ENCODE measurements at places on chromosomes 5 and 9.

GRCh38 chr9:71608825-71609447 is 159.4 kb downstream of the CEMIP2 start:
- no peak for DNase-seq

DNA sequence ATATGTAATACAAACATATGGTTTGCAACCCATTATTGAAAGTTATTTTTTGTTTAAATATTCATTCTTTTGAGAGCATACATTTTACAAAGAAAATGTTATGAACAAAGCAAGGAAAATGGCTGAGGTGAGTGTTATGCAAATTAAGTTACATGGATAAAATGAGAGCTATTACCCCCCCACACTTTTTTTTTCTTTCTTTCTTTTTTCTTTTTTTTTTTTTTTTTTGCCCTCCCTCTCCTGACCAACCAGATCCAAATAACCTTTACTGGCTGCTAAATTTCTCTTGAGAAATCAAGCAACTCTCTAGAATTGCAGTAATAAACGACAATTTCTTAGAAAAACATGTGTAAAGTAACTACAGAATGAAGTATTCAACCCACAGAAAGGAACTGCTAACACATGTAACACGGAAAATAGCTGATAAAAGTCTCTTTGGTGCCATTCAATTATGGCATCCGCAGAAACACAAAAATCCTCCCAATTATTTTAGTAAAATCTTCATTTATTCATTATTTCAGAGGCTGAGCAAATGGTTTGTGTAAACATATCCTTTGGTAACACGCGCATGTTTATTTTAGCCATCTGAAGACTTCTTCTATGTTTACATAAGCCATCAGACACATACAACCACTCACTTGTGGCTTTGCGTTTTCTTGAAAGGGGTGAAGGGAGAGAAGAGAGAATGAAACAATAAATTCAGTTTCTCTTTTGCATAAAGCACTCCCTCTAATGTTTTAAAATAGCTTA is 216.1 kb downstream of the NFIB start:
- no peak for DNase-seq

DNA sequence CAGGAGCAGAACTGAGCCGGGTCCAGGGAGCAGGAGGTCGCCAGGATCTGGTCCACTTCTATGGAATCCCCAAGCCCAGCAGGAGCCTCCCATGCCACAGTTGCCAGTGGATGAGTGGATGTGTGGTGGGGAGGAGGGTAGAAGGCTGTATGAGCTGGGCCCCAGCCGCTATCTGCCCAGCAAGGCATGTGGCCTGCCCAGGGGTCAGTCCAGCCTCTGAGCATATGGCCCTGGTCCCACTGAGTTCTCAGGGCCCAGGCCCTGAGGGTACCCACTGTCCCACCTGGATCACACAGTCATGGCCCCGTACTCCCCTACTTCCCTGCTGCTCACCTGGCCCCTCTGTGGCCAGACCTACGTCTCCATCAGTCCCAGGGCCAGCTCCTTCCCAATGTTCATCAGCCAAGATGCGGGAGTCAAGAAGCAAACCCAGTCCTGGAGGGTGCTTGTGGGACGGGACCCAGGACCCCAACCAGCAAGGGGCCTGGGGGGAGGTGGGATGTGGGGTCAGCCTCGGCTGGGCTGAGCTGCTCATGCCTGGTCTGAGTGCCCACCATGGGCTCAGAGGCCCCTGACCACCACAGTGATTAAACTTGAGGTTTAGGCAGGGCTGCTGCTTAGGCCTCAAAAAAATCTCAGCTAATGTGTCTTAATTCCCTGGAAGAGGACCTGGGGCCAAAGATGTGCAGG is 152.7 kb downstream of the COL23A1 start:
- no peak for DNase-seq

DNA sequence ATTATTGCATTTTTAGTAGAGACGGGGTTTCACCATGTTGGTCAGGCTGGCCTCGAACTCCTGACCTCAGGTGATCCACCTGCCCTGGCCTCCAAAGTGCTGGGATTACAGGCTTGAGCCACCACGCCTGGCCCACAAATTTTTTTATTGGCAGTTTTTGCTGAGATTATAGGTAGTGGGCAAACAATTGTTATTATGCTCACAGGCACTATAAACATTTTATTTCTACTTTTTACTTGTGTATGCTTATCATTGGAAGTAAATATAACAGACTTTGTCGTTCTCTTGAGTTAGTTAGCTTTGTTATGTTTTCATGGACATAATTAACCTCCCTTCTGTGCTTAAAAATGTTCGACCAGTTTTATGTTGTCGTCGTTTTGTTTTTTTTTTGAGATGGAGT is 23.9 kb downstream of the UGCG start:
- DNase-seq, result no peak

- no peak for DNase-seq
Measured at GRCh38 chr9:18390393-18390792, 83.6 kb upstream of the ADAMTSL1 start.

DNA sequence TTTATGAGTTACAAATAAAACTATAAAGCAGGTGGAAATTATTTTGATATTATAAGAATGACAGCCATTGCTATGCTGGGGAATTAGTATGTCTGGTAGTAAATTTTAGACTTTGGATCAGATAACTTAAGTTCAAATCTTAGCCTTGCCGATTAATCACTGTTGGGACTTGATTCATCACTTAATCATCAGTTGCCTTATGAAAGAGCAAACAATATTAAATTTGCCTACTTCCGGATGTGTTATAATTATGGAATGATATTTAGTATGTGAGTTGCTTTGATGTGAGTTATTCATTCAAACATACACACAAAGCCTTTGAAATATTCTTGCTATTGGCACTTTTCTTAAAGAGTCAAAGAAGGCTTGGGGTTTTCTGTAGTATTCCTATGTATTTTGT is 717.7 kb downstream of the BRINP1 start:
- no peak for DNase-seq

- no peak for DNase-seq
Measured at GRCh38 chr9:78676623-78677022, 379.7 kb downstream of the PSAT1 start.
